Heart right ventricle (tissue), 16 donors: ENCODE measurements at places on chromosomes 12 and 14. TPM values are rescaled to one million over a fixed set of nuclear protein-coding genes. Genes with fewer than 3 reads are reported as not detected.

DNA sequence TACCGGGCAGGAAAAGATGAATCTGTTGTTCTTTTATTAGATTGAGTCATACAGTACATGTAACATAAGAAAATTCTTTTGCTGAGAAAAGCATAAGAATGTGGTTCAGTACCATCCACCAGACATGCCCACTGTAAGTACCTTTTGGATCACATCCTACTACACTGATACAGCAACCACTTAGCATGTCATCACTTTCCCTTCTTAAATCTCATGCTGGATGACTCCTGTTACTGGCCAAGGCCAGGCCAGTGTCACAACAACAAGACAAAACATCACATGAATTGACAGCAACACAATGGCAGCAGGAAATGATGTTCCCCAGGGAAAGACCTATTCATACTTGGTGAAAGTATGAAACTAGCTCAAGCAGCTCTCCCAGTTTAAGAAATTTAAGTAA, 46.4 kb downstream of the STXBP6 start:
- H3K4me1 ChIP-seq, result peaks cover 30% of the 10 kb centered on the region
- H3K36me3 ChIP-seq, result no peaks in the 10 kb centered on the region
- no peak overlapping the region for H3K4me3 ChIP-seq
- DNase-seq, result peak; percentile 23
- peak overlapping the region; percentile 46 for H3K27ac ChIP-seq
- no peaks in the 10 kb centered on the region for H3K27me3 ChIP-seq

GRCh38 chr12:39227218-39227617, 215.7 kb downstream of the KIF21A start:
- no peak overlapping the region for H3K27ac ChIP-seq
- H3K4me3 ChIP-seq, result no peak overlapping the region
- no peaks in the 10 kb centered on the region for H3K4me1 ChIP-seq

CDH24 gene
- total RNA-seq, result 1.0 TPM

ADIPOR2 gene
- total RNA-seq, result 43.1 TPM

RPGRIP1 gene
- 0.75 TPM for total RNA-seq
